Inflammatory macrophage treated with lipopolysaccharide for 4 hours (primary cell): ENCODE measurements at places on chromosomes 11 and 22.
A peak's percentile ranks its signal among the peaks of the same experiment; 100 is the strongest.

GRCh38 chr11:16380941-16381568, 24.7 kb upstream of the SOX6 start:
- no peak for DNase-seq

- no peak for DNase-seq
Observed at GRCh38 chr11:44518968-44519550, 46.4 kb upstream of the CD82 start.

- DNase-seq: peak; percentile 85
Observed at GRCh38 chr22:21939461-21939913, 13.2 kb downstream of the PPM1F start.

DNA sequence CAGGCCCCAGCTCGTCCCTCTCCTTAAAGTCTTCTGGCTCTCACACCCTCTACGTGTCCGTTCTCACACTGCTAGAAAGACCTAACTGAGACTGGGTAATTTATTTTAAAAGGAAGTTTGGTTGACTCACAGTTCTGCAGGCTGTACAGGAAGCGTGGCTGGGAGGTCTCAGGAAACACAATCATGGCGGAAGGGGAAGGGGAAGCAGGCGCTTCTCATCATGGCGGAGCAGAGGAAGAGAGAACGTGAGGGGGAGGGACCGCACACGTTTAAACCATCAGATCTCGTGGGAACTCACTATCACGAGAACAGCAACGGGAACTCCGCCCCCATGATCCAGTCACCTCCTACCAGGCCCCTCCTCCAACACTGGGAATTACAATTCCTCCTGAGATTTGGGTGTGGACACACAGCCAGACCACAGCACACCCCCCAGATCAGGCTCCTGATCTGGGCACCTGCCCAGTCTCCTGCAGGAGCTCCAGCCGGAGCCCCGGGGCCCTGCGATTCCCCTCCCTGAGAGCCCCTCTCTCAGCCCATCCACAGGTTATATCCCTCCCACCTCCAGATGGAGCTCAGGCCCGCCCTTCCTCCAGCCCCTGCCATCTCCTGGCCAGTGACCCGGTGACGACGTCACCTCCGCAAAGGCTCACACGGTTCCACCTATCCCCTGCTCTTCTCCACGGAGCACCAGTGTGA, 170.2 kb downstream of the BRD1 start:
- DNase-seq: peak; percentile 85

DNA sequence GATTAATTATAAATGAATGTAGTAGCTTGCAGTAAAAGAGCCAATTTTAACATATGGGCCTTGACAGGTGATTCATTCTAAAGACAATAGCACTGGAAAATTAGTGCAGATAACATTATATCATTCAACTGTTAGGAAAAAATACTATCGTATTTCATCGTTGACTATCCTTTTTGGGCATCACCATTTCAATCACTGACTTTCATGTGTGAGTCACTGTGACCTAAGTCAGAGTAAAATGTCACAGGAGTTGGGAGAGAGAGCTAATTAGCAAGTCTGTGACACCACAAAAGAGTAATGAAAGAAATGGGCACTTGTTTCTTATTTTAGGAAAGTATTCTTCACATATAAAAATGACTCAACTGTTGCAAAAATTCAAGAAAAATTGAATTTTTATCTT, 253.8 kb upstream of the CNTN5 start:
- DNase-seq: no peak

GRCh38 chr11:43327987-43328386, 16.2 kb downstream of the API5 start:
- no peak for DNase-seq

- peak; percentile 54 for DNase-seq
Observed at GRCh38 chr11:110295531-110296225, 736 bp downstream of the RDX start.

GRCh38 chr11:21534288-21534687, 658.6 kb upstream of the ANO5 start:
- no peak for DNase-seq

GRCh38 chr11:79461144-79461543, 20.3 kb upstream of the TENM4 start:
- DNase-seq: peak; percentile 9

GRCh38 chr11:130625578-130626306, 177.3 kb downstream of the ADAMTS15 start:
- DNase-seq: no peak

- DNase-seq: no peak
Observed at GRCh38 chr11:117094776-117095175, 3.5 kb downstream of the SIK3 start.

- no peak for DNase-seq
Observed at GRCh38 chr11:109892321-109892794, 200.8 kb upstream of the ZC3H12C start.

DNA sequence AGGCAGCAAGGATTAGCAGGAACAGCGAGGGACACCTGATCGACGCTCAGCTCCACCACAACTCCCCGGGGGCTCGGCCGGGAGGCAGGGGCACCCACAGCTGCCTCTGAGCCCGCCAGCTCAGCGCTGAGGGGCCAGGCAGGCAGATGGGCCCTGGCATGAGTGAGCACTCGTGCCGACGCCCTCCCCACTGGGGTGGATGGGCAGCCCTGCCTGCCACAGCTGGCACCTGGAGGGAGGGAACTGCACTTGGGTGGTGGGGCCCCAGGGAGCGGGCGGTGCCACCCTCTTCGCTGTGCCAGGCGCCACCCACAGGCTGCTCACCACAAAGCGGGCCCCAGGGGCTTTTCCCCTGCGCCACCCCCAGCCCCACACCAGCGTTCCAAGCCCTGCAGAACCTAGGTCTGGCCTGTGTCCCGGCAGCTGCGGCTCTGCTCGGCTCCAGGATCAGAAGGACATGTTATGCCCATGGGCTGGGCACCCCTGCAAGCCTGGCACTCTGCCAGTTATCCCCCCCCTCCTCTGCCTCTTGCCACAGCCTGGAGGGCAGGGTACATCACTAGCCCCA, 28.8 kb downstream of the WNT7B start:
- no peak for DNase-seq

- DNase-seq: no peak
Observed at GRCh38 chr11:84922836-84923235, 704.3 kb downstream of the DLG2 start.

- no peak for DNase-seq
Observed at GRCh38 chr11:69963533-69964246, 114.4 kb upstream of the ANO1 start.

DNA sequence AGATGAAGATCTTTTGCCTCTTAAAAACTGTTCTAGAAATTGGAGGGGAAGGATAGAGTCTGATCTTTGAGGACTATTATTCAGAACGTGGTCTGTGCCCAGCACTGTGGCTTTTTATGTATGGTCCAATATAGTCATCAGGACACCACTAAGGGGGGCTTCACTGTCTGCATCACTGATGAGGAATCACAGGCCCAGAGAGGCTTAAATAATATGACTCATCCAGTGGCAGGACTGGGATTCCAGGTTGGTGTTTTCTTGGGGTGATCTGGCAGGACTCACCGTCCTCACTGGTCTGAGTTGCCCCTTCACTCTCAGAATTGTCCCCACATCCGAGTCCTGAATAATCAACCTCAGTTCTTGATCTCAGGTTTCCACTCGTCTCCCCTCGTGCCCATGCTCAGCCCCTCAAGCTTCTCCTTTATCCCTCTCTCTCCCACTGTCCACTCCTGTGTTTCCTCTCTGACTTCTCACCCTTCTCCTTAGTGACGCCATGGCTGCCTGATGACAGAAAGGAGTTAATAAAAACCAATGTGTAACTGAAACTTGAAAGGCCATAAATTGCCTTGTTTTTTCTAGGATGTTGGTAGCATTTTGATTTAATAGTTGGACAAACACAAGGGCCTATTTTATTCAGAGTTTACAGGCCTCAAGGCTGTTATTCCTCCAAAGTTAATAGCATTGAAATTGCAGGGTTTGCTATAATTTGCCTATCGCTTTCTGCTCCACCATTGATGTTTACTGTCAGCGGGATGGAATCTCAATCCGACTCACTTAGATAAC, 95.7 kb upstream of the NNMT start:
- DNase-seq: no peak

GRCh38 chr11:86117001-86117711, 48.3 kb upstream of the PICALM start:
- DNase-seq: peak; percentile 63
